Right kidney (tissue), 9 donors: ENCODE measurements at places on chromosomes 1 and 21.
A peak's percentile ranks its signal among the peaks of the same experiment; 100 is the strongest.

DNA sequence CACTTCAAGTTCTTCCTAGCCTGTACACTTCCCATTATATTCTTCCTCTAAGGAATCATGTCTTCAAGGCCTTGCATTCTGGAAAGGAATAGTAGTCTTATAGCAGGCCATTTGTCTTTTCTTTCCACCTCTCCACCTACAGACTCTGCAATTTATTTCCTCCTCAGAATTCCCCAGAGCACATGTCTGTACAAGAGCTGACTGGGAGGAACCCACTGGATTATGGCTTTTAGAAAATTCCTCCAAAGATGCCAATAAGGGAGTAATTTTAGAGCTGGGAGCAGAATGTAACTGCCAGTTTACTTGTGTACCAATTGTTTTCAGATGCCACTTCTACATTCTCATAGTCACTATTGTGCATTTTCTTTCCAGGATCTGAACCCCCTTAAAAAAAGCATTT is 3.4 kb upstream of the PSMG1 start:
- DNase-seq: no peak

GRCh38 chr1:2575801-2576663 is 10.5 kb upstream of the PRXL2B start:
- no peak for DNase-seq

- no peak for DNase-seq
Observed at GRCh38 chr1:21326861-21327344, 36.6 kb upstream of the ECE1 start.

DNA sequence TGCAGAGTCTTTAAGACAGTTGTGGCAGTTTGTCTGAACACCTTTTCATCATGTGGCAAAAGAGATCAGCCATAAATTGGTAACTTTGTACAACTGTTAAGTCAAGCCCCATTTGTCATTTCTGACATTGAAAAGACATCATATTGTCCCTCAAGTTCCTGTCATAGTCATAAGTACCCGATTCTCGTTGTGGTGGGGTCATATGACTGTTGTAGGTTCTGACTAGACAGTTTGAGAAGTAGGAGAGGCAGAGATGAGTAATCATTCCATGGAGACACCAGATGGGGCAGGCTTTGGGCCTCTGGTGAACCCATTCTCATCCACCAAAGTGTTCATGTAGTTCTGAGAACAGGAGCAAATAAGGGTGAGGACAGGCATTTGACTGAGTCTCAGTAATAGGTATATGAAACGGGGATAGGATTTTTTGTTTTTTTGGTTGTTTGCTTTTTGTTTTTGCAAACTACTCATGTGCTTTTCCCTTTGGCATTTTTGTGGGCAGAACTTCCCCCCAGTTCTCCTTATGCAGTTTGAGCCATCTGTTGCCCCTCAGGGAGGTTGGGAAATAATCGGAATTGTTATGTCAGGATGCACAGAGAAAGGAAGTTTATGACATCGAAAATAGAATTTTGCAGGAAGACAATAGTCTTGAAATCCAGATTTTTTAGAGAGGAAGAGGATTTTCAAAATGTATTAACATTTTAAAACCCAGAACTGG is 86.9 kb upstream of the KCNE2 start:
- no peak for DNase-seq

- DNase-seq: no peak
Observed at GRCh38 chr1:202069662-202070061, 53.1 kb upstream of the GPR37L1 start.

DNA sequence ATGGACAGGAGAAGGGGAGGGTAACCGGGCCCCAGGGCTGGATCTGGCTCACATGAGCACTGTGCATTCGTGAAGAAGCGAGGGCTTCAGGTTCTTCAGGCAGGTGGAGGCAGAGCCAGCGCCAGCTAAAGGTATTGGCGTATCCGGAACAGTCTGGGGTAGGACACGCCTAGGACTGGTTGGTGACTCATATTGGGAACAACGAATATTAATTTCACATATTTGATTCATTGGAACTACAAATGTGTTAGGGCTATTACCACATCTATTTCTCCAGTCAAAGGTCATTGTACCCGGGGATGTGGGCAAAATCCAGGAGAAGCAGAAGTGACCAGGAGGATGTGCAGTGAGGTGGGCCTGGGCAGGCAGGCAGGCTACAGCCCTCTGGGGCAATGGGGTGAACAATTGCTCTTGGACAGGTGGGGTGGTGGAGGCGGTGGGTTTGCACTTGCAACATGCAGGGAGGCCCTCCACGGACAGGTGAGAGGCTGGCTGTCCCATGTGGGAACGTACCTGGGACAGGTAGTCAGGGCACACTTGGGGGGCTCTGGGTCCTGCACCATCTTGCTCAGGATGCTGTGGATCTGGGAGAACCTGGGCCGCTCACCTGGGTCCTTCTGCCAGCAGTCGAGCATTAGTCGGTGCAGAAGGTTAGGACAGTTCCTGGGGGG is 26.7 kb downstream of the CDCA8 start:
- DNase-seq: no peak

- no peak for DNase-seq
Observed at GRCh38 chr1:57470036-57470435, 46.2 kb upstream of the DAB1 start.

DNA sequence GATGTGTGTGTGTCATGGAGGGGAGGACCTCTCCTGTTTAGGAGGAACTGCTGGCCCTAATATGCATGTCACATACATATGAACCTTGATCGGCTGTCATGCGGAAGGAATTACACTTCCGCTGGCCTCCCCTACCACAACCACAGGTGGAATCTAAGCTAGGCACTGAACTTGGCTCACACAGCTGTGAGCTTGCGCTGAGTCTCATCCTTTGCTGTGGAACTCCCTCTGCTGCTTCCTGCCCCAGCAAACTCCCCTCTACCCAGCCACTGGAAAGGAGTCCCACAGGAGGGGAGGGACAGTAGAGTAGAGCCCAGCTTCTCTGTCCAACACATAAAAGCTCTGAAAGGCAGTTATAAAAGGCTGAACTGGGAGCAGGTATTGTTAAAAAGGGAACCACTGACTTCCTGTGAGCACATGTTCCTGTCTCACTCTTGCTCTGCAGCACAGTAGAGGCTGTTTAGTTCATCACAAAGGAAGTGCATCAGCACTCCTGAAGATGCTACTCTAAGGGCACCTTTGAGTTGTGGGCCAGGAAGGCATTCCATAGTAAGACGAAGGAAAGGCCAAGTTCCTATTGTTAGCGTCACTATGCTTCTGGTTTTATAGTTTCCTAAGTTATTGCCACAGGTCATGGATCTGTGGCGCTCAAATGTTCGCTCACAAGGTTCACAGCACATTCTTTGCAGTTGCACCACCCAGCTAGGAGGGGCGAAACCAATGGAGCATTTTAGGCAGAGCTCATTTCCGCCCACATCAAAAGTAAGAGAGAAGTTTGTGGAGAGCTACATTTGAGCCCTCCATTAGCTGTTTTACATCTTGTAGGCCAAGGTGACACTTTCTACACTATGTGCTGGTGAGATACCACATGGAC is 17.7 kb upstream of the PTPRC start:
- DNase-seq: no peak

- DNase-seq: no peak
Observed at GRCh38 chr21:44666401-44667320, at the start of gene KRTAP12-2. TSS of gene KRTAP12-2 (minus strand) at chr21:44666927. CDS start at chr21:44666886, 41 bp downstream.

DNA sequence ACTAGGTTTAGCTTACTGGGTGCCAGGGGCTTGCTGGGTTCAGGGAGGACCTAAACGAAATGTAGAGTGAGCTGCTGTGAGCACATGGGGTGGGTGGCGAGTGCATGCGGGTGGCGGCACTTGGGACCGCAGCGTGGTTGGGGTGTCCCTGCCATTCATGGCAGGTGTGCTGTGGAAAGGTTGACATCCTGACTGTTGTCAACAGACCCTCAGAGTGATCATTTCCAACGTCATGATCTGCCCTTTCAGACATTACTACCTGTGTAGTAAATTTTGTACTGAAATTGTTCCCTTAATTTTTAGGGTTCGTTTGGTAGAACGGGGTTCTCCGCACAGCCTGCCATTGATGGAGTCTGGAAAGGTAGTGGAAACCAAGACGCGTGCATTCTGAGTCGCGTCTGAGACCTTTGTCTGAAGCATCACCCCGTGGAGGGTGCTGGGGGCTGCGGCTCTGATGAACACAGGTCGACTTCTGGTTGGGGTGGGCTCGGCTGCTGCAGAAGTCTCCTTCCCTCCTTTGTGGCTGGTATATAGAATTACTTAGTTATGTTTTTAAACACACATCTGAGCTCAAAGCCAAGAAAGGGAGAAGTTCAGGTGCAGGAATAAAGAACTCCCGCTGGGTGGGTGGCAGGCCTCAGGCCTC is 43.3 kb downstream of the S100B start:
- DNase-seq: no peak

GRCh38 chr1:58158506-58159433 is 387.8 kb downstream of the OMA1 start:
- no peak for DNase-seq

DNA sequence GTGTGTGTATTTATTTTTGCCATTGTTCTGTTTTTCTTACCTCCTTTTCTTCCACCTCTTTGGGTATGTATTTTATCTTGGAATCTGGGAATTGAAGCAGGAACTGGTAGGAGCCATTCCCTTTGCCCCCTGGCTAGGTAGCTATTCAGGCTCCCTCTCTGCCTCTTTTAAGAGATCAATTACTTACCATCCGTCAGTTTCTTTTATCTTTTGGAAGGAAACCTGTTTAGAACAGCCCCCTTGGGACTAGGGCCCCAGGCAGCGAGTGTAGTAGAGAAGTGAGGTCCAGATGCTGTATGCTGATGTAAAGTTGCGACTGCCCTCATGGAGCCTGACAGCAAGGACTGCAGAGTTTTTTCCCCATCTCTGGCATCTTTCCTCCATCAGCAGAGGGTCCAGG is 41.6 kb downstream of the KIRREL1 start:
- DNase-seq: no peak

GRCh38 chr1:246785494-246786111 is 61.4 kb downstream of the SCCPDH start:
- DNase-seq: no peak

- DNase-seq: no peak
Observed at GRCh38 chr21:45135868-45136267, 61.5 kb downstream of the ADARB1 start.

DNA sequence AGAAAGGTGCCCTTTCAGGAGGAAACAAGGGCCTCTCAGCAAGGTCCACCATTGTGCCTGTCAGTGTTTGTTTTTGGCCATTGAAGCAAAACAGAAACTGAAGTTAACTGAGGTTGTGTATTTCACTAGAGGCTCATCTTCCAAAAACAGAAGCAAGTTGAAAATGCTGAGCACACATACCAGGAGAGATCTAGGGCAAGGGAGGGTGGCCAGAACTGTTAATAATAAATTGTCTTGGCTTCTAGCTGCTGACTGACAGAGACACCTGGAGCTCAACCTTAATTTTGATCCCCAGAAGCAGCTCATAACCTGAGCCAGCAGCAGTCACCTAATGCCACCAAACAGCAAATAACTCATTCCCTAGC is 5.2 kb downstream of the AGMAT start:
- DNase-seq: no peak

DNA sequence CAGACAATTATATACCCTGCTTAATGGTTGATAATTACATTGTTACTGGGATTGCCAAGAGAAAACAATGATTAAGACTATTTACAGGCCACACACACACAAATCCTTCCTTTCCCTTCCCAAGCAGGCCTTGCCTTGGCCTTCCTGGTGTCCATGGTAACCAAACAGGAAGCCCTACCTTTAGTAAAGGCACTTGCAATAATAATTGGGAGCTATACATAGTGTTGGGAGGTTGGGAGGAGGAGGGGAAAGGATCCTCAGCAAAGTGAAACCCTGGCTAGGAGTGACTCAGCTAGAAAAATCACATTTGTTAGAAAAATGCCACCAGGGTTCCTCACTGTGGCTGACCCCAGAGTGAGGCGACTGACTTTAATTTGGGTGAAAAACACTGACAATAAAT is 122.3 kb upstream of the ADAR start:
- DNase-seq: no peak

DNA sequence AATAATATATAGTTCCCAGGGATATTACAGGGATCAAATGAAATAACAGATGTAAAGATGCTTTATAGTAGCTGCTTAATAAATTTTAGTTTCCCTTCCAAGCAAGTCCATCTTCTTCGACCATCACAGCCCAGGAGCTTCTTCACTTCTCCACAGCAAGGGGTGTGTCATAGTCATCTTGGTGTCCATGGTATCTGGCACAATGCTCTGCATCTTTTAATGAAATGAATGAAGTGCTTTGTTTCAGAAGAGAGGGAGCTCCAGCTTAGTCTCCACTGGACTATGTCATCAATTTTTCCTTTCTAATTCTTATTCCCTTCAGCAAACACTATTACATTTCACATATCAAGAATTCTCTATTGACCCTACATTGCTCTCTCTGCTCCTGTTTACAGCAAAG is 4.9 kb upstream of the MACF1 start:
- no peak for DNase-seq

GRCh38 chr1:173403996-173404395 is 73.1 kb upstream of the PRDX6 start:
- no peak for DNase-seq

GRCh38 chr1:178528953-178529335 is 16.0 kb downstream of the TEX35 start:
- DNase-seq: no peak

DNA sequence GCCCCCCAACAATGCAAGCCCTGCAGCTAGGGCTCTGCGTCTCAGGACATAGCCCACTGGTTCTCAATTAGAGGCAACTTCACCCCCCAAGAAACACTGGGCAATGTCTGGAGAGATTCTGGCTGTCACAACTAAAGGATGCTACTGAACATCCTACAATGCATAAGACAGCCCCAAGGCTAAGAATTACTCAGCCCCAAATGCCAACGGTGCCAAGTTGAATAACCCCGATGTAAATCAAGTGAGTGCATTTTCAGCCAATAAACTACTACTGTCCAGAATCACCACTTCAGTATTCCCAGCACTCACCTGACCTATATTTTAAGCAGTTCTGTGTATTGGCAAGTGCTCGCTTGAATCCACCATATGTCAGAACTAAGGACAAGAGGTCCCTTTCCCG is 6.9 kb downstream of the RIPK4 start:
- no peak for DNase-seq

- no peak for DNase-seq
Observed at GRCh38 chr1:31633117-31633516, 11.6 kb downstream of the PEF1 start.

GRCh38 chr1:33180911-33181890 is 642 bp downstream of the TRIM62 start:
- peak; percentile 94 for DNase-seq

DNA sequence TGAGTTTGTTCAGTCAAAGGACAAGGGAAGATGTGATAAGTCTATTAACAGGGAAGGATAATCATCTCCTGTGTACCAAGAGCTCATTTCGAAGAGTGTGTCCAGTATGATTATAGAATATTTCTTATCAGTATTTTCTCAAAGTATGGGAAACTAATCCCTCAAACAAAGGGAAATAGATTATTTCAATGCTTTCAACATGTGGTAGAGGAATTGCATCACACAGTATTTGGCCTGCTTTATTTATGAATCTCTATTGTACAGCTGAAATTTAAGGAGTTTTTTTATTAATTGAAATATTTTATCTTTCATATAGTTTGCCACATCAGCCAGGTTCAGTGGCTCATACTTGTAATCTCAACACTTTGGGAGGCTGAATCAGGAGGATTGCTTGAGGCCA is 151.0 kb downstream of the CLEC20A start:
- DNase-seq: no peak
